ENCODE measurements at places on chromosomes 7 and 10.

GRCh38 chr7:138854115-138854645, 56.2 kb upstream of the ATP6V0A4 start:
- no peak for DNase-seq

- no peak for DNase-seq
Measured at GRCh38 chr7:46197785-46198540, 276.9 kb upstream of the IGFBP3 start.

DNA sequence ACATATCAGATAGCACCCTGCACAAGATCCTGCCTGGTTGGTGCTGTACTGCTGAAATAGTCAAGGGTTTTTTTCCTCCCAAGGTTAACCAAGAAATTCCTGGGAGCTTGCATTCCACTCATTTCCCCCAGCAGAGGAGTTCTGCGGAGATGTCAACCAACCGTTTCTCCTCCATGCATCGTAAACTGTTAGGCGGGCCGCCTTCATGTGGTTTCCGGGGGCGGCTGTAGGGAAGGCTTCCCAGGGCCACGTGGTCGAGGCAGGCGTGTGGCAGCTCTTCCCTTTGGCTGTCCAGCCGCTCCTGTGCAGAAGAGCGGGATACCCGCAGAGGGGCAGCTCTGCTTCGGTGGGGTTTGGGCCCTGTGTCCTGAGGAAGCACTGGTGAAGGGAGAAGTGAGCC, 113.7 kb downstream of the RGS10 start:
- DNase-seq, result no peak

- DNase-seq, result no peak
Measured at GRCh38 chr7:72435925-72436480, 23.9 kb upstream of the CALN1 start.

DNA sequence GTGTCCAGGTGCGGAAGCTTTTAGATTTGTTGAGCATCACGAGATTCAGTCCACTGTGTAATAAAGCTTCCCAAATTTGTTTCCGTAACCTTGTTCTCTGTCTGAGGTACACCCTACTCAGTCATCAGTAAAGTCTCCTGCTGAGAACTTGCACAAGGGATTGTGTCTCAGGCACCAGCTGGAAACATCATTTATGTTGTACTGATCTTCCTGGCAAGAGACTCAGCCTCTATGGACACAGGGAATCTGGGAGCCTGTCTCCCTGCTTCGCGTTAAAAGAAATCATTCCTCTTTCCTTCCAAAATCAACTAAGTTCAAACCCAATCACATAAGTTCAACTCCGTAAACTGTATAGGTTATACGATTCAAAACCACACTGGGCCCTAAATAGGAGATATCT, 336.8 kb downstream of the GPR37 start:
- DNase-seq, result no peak

All from amygdala (tissue), 56 donors.